ENCODE measurements at places on chromosomes 2 and 18.

- DNase-seq: peak; percentile 14
Observed at GRCh38 chr18:55587418-55588110, 428 bp downstream of the TCF4 start.

GRCh38 chr2:133130548-133131246 lies 437.6 kb downstream of the NCKAP5 start:
- no peak for DNase-seq

GRCh38 chr18:39842366-39842914 lies 2112.6 kb upstream of the PIK3C3 start:
- no peak for DNase-seq

- no peak for DNase-seq
Observed at GRCh38 chr2:110104025-110104771, 11.4 kb downstream of the MALL start.

GRCh38 chr2:153808679-153809078 lies 63.0 kb upstream of the GALNT13 start:
- no peak for DNase-seq

- DNase-seq: no peak
Observed at GRCh38 chr2:207132019-207132418, 33.7 kb downstream of the KLF7 start.

DNA sequence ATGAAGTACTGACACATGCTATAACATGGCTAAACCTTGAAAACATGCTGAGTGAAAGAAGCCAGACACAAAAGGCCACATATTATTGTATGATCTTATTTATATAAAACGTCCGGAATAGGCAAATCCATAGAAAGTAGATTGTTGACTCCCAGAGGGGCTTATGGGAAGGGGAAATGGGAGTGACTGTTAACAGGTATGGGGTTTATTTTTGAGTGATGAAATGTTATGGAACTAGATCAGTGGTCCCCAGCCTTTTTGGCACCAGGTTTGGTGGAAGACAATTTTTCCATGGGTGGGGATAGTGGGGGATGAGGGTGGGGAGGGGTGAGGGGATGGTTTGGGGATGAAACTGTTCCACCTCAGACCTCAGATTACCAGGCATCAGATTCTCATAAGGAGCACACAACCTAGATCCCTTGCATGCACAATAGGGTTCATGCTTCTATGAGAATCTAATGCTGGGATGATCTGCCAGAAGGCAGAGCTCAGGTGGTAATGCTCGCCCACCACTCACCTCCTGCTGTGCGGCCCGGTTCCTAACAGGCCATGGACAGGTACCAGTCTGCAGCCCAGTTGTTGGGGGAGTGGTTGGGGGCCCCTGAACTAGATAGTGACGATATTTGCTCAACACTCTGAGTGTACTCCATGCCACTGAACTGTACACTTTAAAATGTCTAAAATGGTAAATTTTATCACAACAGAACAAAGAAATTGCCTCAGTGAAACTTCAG lies 59.1 kb downstream of the EFEMP1 start:
- no peak for DNase-seq

DNA sequence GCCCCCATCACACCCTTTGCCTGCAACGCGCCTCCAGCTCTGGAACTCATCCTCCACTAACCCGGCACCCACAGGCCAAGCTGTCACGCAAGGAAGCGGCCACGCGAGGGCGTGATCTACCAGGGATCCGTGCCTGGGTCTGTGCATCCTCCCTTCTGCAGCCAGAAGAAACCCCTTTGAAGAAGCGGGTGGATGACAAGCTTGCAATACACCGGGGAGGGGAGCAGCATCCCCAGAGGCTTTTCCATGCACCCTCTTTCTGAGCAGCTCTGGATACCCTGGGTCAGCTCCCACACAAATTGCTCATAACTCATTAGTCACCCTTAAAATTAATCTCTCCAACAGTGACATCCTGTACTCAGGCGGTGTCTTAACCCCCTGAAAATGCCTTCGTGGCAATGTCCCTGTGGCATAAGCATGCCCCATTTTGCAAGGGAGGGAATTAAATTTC lies 47.6 kb downstream of the PDCL3 start:
- DNase-seq: peak; percentile 83

DNA sequence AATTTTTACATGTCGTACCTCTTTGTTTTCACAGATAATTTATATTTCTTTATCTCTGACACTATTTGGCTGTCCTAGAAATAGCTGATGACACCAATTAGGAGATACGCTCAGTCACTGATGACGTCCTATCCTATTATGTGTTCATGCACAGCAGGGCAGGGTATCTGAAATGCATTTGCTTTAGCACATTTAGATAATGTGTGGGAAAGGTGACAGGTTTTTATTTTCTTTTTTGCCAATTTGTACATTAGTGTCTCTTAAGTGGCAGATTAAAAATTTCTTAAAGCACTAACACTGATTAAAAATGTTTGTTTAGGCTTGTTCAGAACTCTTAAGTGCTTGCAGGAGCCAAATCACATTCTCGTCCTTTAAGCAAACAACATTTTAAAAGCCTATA lies 39.7 kb downstream of the CDC42EP3 start:
- no peak for DNase-seq
